Brain pericyte (primary cell): ENCODE measurements at places on chromosomes 5 and 9.

DNA sequence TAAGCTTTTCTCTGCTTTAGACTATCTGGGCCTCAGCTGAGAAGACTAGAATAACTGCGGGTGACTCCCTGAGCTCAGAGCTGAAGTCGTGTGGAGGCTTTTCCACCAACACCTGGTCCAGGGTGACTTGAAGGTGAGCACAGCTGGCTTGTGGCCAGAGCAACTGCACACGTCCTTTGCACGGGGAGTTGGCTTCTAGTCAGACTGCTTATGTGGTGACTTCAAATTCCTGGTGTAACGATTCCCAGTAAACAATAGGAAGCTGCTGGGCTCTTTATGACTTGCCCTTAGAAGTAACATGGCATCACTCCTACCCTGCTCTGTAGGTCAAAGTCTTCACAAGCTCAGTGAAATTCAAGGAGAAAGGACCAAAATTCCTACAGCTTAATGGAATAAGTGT, 800.6 kb upstream of the CDH6 start:
- no peak for DNase-seq

GRCh38 chr9:134656334-134657006, 14.9 kb downstream of the COL5A1 start:
- no peak for DNase-seq

- DNase-seq: no peak
These were observed 1403.5 kb upstream of the CDH18 start for GRCh38 chr5:21391506-21391905.

DNA sequence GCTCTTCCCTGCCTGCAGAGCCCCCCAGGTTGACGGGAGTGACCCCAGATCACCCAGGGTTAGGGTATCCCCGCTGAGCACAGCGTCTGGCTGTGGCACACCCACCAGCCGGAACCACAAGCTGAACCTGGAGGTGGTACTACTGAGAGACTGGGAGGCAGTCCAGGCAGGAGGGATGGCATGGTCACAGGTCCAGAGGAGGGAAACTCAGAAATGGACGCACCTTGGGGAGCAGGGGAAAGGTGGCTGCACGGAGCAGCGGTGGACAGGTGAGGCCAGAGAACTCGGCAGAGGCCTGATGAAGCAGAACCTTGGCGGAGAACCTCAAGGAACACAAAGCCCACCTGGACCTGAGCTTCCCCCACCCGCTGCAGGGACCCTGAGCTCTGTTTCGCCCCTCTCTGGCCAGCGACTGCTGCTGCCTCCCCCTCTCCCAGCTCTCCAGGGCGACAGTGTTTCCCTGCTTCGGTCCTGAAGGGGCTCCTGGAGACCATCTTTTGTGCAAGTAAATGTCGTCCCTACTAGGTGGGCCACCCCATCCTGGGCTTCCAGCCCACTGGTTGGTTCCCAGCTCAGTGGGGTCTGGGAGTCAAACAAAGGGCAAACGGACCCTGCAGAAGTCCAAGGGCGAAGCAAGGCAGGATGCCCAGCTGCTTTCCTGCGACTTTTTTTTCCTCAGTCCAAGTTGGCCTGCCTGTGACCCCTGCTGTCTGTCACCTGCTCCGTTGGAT, 845 bp downstream of the ADGRD2 start:
- DNase-seq: no peak

GRCh38 chr9:108905494-108905893, 28.4 kb downstream of the ELP1 start:
- no peak for DNase-seq

GRCh38 chr9:15180124-15180523, 126.9 kb downstream of the TTC39B start:
- DNase-seq: no peak

- no peak for DNase-seq
These were observed 32.1 kb downstream of the ADRB2 start for GRCh38 chr5:148858547-148858946.

DNA sequence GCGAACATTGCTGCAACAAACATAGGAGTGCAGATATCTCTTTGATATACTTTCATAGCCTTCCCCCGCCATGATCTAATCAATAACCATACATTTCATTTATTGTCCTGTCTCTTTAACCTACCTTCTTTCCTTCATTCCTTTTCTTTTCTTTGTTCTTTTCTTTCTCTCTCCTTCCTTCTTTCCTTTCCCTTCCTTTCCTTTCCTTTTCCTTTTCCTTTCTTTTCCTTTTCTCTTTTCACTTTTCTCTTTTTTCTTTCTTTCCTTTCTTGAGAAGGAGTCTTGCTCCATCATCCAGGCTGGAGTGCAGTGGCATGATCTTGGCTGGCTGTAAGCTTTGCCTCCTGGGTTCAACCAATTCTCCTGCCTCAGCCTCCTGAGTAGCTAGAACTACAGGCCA, 100.3 kb downstream of the UNC13B start:
- DNase-seq: no peak

- no peak for DNase-seq
These were observed 220.0 kb downstream of the PDE4D start for GRCh38 chr5:59673438-59674058.

DNA sequence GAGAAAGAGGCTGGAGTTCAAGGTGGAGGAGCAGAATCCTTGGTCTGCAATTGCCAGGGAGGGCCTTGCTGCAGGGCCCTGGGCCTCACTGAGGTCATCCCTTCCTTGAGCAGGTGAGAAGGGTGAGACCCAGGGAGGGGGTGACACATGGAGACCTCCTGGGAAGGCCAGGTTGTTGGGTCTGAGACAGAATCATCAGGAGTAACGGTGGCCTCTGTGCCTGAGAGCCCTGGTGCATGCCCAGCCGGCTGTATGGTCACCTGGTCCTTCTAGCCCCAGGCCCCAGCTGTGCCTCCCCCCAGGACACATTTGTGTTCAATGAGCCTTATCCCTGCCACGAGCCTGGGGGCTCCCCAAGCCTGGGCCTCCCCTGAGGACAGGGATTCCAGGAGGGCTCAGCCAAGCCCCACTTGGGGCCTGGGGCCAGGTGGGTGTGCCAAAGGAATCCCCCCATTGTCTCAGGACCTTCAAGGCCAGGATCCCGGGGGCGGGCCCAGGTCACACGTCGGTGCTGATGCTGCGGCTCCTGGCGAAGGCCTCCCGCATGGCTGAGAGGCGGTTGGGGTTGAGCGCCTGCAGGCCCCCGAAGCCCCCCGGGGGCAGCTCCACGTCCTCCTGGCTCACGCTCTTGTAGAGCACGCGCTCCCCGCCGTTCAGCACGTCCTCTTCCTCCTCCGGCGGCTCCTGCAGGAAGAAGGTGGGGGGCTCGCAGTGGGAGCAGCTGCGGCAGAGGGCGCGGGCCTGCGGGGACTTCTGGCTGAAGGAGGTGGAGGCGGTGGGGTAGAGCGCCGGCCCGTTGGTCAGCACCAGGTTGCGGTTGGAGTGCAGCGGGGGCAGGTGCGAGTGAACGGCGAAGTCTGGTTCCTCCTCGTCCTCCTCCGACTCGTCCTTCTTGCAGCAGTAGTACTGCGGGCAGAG, 30.4 kb downstream of the FAM163B start:
- DNase-seq: no peak

DNA sequence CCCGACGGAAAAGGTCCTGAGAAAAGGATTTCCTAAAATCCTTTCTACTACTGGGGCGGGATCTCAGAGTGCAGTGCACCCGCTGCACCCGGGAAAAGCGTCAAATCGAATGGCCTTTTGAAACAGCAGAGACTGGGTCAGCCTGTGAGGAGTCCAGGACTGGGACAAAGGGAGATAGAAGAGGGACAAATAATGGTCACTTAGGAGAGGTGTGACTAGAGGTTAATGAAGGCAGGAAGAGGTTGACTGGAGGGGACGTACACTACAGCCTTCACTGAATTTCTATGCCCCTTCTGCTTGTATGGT, 1.5 kb downstream of the PLPPR1 start:
- DNase-seq: no peak

- DNase-seq: no peak
These were observed 20.2 kb upstream of the CEP78 start for GRCh38 chr9:78215706-78216105.

DNA sequence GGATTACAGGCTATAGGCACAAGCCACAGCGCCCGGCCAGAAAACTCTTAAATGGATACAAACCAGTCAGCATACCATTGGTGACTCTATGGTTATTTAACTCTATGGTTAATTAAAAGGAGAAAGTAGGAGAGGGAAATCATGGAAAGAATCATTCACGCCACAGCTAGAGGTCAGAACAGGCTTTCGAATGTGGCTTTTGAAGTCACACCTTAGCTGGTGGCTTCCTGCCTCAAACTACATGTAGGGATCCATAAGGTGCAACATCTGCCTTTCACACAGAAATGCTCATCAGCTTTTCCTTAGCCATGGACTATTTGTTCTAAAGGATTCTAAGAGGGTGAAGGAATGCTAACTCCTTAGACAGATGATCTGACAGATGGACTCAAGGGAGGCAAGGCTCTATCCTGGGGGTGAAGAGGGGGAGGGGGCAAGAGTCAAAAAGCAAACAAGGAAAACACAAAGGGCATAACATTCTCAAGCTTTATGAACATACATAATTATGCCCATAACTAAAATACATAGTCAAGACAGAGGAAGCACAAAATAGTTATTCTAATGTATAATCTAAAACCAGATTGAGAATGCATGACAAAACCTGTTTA, 130.9 kb downstream of the EFNA5 start:
- DNase-seq: no peak

- no peak for DNase-seq
These were observed 9.7 kb upstream of the LVRN start for GRCh38 chr5:115952588-115952987.

GRCh38 chr5:77893225-77893860, 117.2 kb upstream of the TBCA start:
- peak; percentile 54 for DNase-seq

GRCh38 chr9:87127543-87127942, 180.2 kb upstream of the GAS1 start:
- no peak for DNase-seq

DNA sequence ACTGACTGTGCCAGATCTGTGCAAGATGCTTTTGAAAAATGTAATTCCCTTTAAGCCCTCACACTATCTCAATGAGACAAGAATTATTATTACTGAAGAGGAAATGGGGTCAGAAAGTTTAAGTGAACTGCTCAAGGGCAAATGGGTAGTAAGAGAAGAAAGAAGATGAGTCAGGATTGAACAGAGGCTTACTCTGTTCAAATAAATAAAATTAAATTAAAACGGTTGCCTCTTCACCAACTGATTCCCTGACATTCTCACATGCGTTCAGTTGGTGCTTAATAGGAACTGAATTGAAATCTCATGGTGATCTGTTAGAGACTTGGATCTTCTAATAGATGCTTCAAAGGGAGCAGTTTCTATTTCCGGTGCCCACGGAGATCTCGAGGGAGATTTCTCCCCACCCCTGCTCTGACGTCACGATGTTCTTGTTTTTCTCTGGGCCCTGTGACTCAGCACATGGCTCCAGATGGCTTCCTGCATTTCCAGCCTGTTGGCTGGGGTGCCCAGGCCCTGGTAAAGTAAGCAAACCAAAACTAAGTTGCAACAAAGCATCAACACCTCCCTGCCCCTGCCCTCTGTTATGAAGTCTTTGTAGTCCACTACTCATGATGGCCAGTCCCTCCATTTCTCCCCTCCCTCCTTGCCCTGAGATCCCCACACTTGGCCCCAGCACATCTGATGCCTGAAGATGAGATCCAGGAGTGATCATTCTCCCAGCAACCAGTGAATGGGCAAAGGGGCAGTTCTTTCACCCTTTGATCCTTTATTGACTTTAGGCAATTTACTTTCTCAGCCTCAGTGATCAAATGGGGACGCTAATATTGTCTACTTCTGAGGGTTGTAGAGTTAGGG, 106.1 kb upstream of the CPEB4 start:
- peak; percentile 73 for DNase-seq

- DNase-seq: no peak
These were observed at the start of gene GOLGA2 for GRCh38 chr9:128275198-128276007. TSS of gene GOLGA2 (minus strand) at chr9:128276007. CDS start at chr9:128275976, 31 bp downstream.

- DNase-seq: no peak
These were observed 689.6 kb downstream of the TAF11L14 start for GRCh38 chr5:18323891-18324290.

DNA sequence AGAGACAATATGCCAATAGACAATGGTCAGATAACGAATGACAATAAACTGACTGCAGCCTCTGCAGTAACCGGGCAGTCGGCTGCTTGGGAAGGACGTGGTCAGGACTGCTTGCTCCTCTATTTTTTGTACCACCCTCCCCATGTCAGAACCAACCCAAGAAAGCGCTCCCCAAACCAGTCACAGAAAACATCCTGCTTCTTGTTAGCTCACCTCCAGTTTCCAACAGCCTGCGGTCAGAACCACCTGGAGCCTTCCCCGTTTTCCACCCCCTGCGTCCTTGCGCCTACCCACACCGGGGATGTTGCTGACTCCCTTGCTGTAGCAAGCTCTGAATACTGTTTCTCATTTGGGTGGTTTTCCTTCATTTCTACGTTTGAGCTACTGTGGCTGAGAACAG, 1.7 kb upstream of the MRNIP start:
- no peak for DNase-seq

GRCh38 chr5:80655231-80655774, 520 bp upstream of the DHFR start:
- no peak for DNase-seq

DNA sequence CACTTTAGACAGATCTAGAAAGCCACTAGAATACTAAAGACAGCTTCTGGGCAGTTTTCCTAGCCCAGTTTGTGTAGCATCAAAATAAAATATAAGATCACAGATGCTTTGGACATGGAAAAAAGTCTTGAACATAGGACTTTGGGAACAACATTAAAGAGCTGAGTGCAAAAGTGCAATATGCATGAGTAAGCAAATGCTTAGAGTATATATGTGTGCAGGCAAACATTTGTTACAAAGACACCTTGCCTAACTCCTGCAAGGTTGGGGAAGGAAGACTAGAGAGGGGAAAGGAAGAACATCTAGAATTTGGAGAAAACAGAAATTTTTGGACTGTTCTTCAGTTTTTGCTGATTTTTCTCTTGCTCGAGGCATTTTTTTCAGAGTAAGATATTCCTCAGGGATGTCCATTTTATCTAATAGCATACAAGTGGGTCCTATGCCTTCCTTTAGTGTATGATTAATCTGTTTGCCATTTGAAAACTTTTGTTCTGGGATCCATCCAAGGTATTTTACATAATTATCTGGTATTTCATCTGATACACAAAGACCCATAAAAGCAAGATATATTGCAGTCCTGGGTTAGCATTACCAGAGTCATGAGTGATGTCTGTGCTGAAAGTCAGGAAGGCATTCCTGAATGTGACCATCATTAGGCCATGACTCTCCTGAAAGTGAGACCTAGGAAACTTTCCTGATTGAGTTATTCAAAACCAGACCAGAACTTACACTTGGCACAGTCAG, 142.0 kb upstream of the RGMB start:
- no peak for DNase-seq

DNA sequence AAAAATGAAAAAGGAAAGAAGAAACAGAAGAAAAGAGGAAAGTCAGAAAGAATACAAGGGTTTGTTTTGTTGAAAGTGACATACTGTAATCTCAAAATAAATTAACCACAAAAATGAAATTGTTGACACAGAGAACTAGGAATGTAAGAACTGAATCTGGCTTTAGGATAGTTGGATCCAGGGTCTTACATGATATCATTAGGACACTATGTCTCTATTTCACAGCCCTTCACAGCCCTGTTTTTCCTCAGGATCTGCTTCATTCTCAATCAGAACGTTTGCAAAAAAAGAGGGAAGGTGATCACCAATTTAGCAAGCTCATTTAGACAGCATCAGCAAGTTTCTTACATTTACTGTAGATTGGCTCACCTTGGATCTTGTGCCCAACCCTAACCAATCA, 188.5 kb upstream of the NREP start:
- DNase-seq: no peak

GRCh38 chr9:125341566-125341965, 79.9 kb downstream of the GAPVD1 start:
- DNase-seq: no peak
